ENCODE measurements at places on chromosomes 13 and 19.

DNA sequence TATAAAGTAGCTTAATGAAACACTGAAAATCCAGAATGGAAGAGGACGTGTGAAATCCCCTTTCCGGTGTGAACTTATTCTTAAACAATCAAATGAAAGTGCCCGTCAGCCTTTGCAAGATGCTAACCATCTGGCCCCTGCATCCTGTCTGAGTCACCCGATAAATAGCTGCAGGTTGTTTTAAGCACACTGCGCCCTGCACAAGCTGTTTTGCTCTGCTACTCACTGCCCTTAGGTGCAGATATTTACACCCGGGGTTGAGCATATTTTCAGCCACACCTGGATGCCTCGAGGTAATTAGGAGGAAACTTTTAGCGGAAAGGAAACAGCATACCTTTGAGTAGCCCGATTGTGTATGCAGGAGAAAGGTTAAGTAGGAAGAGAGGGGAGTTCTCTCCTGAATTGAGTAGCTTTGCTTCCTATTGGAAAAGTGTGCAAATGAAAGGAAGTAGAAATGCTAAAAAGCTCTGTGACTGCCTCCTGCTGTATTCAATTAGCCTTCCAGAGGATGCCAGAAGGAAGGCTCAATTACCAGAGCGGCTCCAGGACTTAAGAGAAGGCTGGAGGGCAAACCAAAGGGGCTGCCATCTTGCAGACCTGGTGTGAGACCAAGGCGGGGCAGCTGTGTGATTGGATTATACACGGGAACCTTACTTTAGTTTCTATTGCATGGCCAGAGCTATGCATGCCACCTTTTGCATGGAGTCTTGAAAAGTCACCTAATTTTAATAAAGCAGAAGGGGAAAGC lies 42.5 kb downstream of the IRS2 start:
- no peak for DNase-seq

- DNase-seq, result no peak
Observed at GRCh38 chr13:46490129-46490528, 62.8 kb upstream of the LRCH1 start.

DNA sequence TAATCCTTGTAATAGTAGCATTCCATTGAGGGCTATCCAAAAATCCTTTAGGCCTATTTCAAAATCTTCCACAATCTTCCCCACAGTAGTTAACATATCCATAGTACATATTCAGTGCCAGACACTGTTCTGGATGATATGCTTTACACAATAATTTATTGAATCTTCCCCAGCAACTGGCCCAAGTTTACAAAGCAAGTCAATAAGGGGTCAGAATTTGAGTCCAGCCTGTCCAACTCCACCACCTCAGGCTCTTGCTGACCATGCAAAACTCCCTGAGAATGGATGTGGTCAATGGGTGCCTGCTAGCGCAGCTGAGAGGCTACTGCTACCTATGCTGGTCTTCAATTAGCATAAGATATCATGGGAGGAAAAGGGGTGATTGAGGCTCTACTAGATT lies 529.6 kb downstream of the FGF9 start:
- DNase-seq, result no peak

DNA sequence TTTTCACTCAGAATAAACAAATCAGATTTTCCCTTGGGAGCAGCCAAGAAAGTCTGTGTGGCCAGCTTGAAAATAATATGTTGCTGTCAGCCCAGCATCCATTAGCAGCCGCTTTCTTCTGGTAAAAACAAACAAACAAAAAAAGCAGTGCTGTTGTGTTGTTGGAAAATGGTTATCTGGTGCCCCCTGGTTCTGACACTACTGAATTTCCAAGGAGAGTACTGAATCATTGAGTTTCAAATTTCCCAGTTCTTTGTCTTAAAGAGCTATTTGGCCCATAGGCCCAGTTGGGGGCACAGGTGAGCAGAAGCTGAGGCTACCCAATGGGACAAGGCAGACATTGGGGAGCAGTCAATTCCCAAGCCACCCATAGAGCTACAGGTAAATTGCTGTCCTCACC lies 995.9 kb downstream of the UQCRFS1 start:
- DNase-seq, result no peak

GRCh38 chr19:38062959-38063761 lies 156.2 kb downstream of the SIPA1L3 start:
- no peak for DNase-seq

GRCh38 chr13:97474349-97474980 lies 40.5 kb downstream of the RAP2A start:
- DNase-seq, result no peak

GRCh38 chr13:100980171-100980570 lies 305.6 kb upstream of the TMTC4 start:
- DNase-seq, result no peak

GRCh38 chr13:24663586-24663985 lies 16.6 kb upstream of the ATP12A start:
- no peak for DNase-seq

DNA sequence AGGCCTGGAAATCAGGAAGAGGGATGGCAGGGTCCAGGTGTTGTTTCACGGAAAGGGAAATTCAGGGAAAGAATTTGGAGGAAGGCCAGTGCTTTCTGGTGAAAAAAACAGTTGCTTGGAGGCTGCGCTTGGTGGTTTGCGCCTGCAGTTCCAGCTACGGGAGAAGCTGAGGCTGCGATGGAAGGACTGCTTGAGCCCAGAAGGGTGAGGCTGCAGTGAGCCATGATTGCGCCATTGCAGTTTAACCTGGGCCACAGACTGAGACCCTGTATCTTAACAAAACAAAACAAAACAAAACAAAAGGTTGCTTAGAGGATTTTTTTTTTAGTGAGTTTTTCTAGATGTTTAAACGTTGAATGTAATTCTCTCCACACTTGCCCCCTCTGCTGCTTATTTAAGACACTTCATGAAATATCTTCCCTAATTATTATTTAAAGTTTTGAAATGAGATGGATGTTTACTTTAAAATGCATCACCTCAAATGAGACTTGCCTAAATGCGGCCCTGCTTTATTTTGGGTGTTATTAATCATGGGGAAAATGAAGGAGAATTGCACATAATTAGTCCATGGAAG lies 75.4 kb upstream of the TRPC4 start:
- DNase-seq, result no peak

GRCh38 chr19:18435178-18435841 lies 2.6 kb downstream of the ISYNA1 start:
- DNase-seq, result no peak
